ENCODE measurements at places on chromosomes 11 and 22. TPM values are rescaled to one million over a fixed set of nuclear protein-coding genes. Genes with fewer than 3 reads are reported as not detected.

Gene SEPTIN3
- total RNA-seq: 10.9 TPM

DNA sequence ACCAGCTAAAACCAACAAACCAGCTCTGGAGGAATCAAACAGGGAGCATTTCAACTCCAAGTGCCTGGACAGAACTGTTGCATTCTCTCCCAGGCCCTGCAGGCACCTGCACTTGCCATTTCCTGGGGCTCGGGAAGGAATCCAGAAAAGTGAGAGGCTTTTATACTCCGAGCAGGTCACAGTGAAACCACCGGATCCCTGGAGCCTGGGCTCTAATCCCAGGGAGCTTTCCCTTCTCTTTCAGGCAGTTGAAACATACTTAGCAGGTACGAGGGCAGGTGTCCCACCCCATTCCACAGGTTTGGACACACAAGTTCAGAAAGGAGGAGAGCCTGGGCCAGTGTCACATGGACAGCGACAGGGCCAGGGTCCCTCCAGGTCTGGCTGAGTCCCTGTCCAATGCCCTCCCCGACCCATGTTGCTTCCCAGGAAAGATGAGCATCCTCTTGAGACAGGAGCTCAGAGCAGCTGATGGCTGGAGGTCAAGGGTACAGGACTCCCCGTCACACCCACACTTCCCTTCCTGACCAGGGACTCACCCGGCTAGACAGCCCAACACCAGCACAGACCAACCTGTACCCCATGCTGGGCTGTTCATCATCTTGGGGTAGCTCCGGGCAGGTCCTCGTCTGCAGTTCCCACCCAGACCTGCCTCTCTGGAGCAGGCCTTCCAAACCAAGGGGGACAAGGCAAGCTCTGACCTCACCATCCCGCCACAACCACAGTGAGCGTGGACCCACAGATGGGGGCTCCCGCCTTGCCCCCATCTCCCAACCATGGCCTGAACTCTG lies 49.9 kb upstream of the CD5 start:
- H3K4me3 ChIP-seq: no peak overlapping the region
- peaks cover 11% of the 10 kb centered on the region for H3K27me3 ChIP-seq
- no peak overlapping the region for H3K27ac ChIP-seq
- H3K4me1 ChIP-seq: no peaks in the 10 kb centered on the region

DNA sequence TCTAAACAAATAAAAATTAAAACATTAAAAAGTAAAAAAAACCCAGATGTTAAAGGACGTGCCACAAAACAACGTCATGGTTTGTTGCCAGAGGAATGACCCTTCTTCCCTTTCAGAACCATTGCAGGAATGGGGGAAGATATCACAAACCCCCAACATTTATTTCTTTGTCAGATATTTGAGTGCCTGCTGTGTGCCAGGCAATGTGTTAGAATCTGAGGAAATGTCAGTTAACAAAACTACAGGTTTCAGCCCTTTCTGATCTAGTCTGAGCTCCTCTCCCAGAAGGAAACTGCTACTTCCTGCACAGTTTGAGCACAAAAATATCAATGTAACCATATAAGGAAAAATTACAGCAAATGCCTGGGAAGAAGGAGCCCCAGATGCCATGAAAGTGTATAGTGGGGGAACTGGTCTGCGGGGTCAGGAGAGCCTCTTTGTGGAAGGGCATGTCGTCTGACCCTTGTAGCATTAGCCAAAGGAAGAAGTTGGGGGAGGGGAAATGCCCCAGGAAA lies 7.1 kb upstream of the NHERF4 start:
- no peak for DNase-seq
- H3K36me3 ChIP-seq: no peaks in the 10 kb centered on the region
- H3K4me3 ChIP-seq: no peak overlapping the region
- no peaks in the 10 kb centered on the region for H3K27me3 ChIP-seq
- no peaks in the 10 kb centered on the region for H3K4me1 ChIP-seq
- H3K27ac ChIP-seq: no peak overlapping the region

DNA sequence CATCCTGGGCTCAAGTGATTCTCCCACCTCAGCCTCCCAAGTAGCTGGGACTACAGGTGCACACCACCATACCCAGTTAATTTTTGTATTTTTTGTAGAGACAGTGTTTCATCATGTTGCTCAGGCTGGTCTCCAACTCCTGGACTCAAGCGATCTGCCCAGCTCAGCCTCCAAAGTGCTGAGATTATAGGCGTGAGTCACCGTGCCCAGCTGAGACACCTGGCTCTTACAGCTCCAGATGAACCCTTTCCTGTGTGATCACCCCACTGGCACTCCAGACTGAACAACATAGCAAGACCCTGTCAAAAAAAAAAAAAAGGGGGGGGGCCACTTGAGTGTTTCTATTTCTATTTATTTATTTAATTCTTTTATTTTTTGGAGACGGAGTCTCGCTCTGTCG lies 1.0 kb upstream of the ADSL start:
- peaks cover 17% of the 10 kb centered on the region for H3K36me3 ChIP-seq
- no peaks in the 10 kb centered on the region for H3K27me3 ChIP-seq
- peaks cover 3% of the 10 kb centered on the region for H3K4me1 ChIP-seq
- H3K27ac ChIP-seq: no peak overlapping the region
- peak overlapping the region; percentile 99 for H3K4me3 ChIP-seq
- DNase-seq: no peak

GRCh38 chr11:24661331-24661730 lies 164.5 kb downstream of the LUZP2 start:
- no peak overlapping the region for H3K27ac ChIP-seq
- DNase-seq: no peak
- H3K4me1 ChIP-seq: no peaks in the 10 kb centered on the region
- H3K36me3 ChIP-seq: no peaks in the 10 kb centered on the region

GRCh38 chr11:115848611-115849010 lies 344.4 kb upstream of the CADM1 start:
- H3K27me3 ChIP-seq: peaks cover 6% of the 10 kb centered on the region
- no peak overlapping the region for H3K27ac ChIP-seq
- H3K4me3 ChIP-seq: no peak overlapping the region
- H3K4me1 ChIP-seq: no peaks in the 10 kb centered on the region

Gene CYB5R2
- 33.1 TPM for total RNA-seq

GRCh38 chr11:43948341-43949225 lies 6.1 kb downstream of the C11orf96 start:
- H3K4me3 ChIP-seq: no peak overlapping the region
- peaks cover 3% of the 10 kb centered on the region for H3K4me1 ChIP-seq
- H3K27me3 ChIP-seq: peaks cover 31% of the 10 kb centered on the region
- DNase-seq: no peak

- no peak overlapping the region for H3K4me3 ChIP-seq
- no peak for DNase-seq
- H3K27me3 ChIP-seq: no peaks in the 10 kb centered on the region
- H3K4me1 ChIP-seq: no peaks in the 10 kb centered on the region
These were observed 181.2 kb downstream of the WNT11 start for GRCh38 chr11:76025068-76025467.

DNA sequence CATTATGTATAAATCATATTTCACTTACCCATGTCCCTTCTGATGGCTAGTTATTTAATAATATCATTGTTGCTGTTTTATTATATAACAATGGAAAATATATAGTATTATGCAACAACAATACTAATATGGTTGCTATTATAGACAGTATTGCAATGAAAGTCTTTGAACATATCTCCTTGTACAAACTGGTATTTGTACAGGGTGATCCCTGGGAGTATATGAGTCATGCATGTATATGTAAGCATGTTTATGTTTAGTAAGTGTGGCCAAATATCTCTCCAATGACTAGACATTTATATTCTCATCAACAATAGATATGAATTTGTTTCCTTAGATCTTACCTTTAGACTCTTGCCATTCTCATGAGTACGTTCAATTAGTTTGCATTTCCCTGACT lies 55.9 kb downstream of the KCNC1 start:
- no peaks in the 10 kb centered on the region for H3K4me1 ChIP-seq
- H3K27ac ChIP-seq: no peak overlapping the region
- no peak overlapping the region for H3K4me3 ChIP-seq
- no peaks in the 10 kb centered on the region for H3K27me3 ChIP-seq

- peak overlapping the region; percentile 96 for H3K4me3 ChIP-seq
- no peaks in the 10 kb centered on the region for H3K27me3 ChIP-seq
- DNase-seq: no peak
- peaks cover 53% of the 10 kb centered on the region for H3K36me3 ChIP-seq
These were observed 805 bp downstream of the GANAB start for GRCh38 chr11:62645671-62645945.

- H3K36me3 ChIP-seq: no peaks in the 10 kb centered on the region
- H3K4me1 ChIP-seq: no peaks in the 10 kb centered on the region
- no peak overlapping the region for H3K4me3 ChIP-seq
- H3K27ac ChIP-seq: no peak overlapping the region
These were observed 13.7 kb upstream of the SCUBE1 start for GRCh38 chr22:43356881-43357280.

DNA sequence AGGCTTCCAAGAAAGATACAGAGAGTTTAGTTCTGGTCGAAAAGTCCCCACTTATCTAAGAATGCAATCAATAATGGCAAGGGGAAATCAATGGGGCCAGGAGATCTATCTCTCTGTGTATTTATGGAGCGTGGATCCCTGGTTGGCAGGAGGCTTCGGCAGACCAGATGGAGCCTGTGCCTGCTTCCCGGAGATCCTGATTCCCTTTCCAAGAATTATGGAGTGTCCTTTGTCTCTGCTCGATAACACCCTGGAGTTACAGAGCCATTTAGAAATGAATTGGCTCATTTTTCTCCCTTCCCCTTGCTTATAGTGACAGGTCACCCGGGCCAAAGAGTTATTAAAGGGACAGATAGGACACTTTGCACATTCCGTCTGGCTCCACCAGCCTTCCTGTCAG lies 92.4 kb downstream of the ISX start:
- no peaks in the 10 kb centered on the region for H3K36me3 ChIP-seq
- H3K27me3 ChIP-seq: peaks cover 7% of the 10 kb centered on the region
- no peaks in the 10 kb centered on the region for H3K4me1 ChIP-seq

Gene SLC22A9
- total RNA-seq: not detected

Gene ANO3
- not detected for total RNA-seq

DNA sequence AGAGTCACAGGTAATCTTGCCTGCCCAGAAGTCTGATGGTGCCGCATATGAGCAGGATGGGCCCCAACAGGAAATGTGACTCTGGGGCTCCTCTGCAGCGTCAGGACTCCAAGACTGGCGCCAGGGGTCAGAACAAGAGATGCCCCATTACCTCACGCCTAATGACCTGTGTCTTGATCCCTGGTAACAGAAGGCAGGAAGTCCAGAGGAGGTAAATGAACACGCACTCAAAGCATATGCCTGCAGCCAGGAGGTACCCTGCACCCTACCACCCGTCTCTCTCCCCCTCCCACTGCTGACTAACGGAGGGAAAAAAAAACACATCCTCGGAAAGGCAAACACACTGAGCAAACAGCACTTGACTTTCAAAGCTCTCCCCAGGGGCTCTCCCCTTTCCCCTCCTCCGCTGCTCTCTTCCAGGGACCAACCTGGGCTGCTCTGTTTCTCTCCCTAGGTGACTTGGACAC lies 37.3 kb downstream of the ABCC8 start:
- no peaks in the 10 kb centered on the region for H3K36me3 ChIP-seq
- no peak overlapping the region for H3K4me3 ChIP-seq
- peaks cover 24% of the 10 kb centered on the region for H3K27me3 ChIP-seq
- no peak overlapping the region for H3K27ac ChIP-seq
- H3K4me1 ChIP-seq: peaks cover 23% of the 10 kb centered on the region

- no peaks in the 10 kb centered on the region for H3K36me3 ChIP-seq
- H3K27me3 ChIP-seq: no peaks in the 10 kb centered on the region
- no peak overlapping the region for H3K4me3 ChIP-seq
- no peak overlapping the region for H3K27ac ChIP-seq
These were observed 1.8 kb upstream of the KRTAP5-4 start for GRCh38 chr11:1623716-1624115.

DNA sequence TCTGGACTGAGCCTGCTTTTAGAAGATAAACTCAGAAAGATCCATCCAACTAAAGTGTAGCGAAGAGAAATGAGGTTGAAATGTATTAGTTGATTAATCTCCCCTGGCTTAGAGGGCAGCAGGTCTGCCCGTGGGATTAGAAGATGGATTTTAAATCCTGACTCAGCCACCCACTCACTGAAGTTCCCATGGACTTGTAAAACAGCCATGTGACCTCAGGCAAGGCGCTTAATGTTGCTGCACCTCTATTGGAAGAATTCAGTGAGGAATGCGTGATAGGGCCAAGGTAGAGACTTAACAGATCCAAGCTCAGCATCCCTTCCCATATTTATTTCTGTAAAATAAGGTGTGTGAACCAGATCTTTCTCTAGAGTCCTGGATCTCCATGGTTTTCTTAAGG lies 45.1 kb upstream of the ELF5 start:
- DNase-seq: no peak
- no peaks in the 10 kb centered on the region for H3K4me1 ChIP-seq
- no peak overlapping the region for H3K4me3 ChIP-seq

DNA sequence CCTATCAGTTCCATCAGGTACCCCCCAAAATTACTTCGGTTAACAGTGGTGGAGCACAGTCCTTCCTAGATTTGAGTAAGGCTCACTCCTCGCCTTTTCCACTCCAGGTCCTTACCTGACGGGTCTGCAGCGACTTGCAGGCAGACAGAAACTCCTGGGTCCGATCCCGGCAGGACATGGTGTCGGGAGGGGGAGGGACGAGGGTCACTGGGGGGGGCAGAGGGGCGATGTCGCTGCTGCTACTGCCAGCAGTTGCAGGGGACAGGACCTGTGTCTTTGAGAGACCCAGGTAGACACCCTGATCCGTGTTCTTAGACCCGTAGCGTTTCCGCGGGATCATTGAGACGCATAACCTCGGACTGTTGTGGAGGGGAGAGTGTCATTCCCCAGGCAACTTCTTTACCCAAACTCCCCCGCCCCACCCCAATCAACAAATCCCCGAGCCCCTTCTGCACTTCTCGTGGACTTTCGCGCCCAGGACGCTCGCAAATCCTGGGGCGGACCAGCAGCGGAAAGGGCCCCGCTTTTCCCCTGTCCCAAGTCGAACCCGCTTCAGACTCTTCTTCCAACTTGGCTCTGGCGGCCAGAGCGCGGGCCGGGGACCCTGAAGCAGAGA lies 839 bp downstream of the STX5 start:
- H3K36me3 ChIP-seq: peaks cover 50% of the 10 kb centered on the region
- peak overlapping the region; percentile 76 for H3K27ac ChIP-seq
- DNase-seq: no peak
- peak overlapping the region; percentile 98 for H3K4me3 ChIP-seq
- H3K27me3 ChIP-seq: no peaks in the 10 kb centered on the region

DNA sequence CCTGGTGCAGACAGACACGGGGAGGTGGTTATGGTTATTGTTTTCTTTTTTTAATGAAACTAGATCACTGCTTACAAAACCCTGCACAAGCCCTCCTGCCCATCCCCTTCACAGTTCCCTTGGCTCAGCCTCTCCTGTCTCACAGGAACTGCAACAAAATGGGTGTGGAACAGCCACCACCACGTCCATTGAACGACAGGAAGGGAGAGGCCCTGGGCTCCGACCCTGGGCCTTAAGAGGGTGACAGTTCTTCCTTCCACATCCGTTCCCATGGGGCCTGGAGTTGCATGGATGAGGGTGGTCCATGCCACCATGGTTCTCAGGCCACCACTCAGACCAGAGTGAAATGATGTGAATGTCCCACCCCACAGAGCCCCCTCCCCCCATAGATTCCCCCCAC lies 15.7 kb downstream of the PRPF19 start:
- no peaks in the 10 kb centered on the region for H3K27me3 ChIP-seq
- H3K27ac ChIP-seq: no peak overlapping the region
- H3K4me3 ChIP-seq: no peak overlapping the region
- peak; percentile 23 for DNase-seq
- no peaks in the 10 kb centered on the region for H3K4me1 ChIP-seq

Measured in endodermal cell (in vitro differentiated cells).